RPMI7951 (cell line): ENCODE measurements at places on chromosomes 3 and 15. TPM values are rescaled to one million over a fixed set of nuclear protein-coding genes. Genes with fewer than 3 reads are reported as not detected.

- DNase-seq = no peak
Observed at GRCh38 chr3:177571944-177572315, 374.6 kb upstream of the TBL1XR1 start.

GOLGA8R gene
- 0.24 and 0.39 TPM in 2 replicates for total RNA-seq

DNA sequence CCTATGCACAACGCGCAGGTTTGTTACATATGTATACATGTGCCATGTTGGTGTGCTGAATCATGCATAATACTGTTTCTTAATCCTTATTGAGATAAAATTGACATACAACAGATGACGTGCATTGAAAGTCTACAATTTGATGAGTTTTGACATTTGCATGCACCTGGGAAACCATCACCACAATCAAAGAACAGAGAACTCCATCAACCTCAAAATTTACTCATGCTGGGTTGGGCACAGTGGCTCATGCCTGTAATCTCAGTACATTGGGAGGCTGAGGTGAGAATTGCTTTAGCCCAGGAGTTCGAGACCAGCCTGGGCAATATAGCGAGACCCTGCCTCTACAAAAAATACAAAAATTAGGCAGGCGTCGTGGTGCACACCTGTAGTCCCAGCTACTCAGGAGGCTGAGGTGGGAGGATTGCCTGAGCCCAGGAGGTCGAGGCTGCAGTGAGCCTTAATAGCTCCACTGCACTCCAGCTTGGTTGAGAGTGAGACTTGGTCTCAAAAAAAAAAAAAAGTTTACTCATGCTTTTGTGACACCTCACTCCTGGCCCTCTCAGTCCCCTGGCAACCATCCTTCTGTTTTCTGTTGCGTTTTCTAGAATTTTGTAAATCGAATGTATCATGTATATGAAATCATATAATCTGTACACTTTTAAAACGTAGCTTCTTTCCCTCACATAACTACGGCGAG lies 56.6 kb downstream of the BHLHE40 start:
- DNase-seq = no peak

GRCh38 chr15:61840090-61840489 lies 220.2 kb downstream of the VPS13C start:
- no peak for DNase-seq
